Neural crest cell (in vitro differentiated cells): ENCODE measurements at places on chromosomes 16 and 17. TPM values are rescaled to one million over a fixed set of nuclear protein-coding genes. Genes with fewer than 3 reads are reported as not detected.

CCL16 gene
- total RNA-seq, result not detected in 2 replicates

MMP15 gene
- total RNA-seq, result 36.6 and 38.9 TPM in 2 replicates

DNA sequence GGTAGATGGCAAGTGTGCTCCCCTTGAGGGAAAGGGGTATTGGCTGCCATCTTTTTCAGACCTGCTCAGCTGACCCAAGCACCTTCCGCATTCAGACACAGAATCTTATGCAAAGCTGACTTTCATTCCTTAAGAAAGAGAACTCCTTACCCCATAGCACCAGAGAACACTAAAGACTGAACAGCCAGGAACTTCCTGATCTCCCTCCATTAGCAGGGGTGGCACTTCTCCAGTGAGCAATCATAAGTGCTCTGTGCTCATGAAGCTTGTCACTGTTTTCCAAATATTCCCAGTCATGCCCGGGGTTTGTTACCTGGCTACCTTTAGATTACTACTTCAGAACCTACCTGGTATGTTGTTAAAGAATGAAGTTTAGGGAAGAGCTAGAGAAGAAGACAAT is 11.9 kb downstream of the HSD17B2 start:
- no peak for DNase-seq

GRCh38 chr17:50210240-50211225 is 9.1 kb upstream of the COL1A1 start:
- peak; percentile 50 for DNase-seq

SOST gene
- not detected in 2 replicates for total RNA-seq

CSH2 gene
- not detected in 2 replicates for total RNA-seq

GRCh38 chr17:56785405-56785804 is 48.3 kb downstream of the C17orf67 start:
- DNase-seq, result no peak

- no peak for DNase-seq
These were observed 12.2 kb upstream of the CCL5 start for GRCh38 chr17:35892091-35893035.

GRCh38 chr16:10087151-10087550 is 95.1 kb downstream of the GRIN2A start:
- DNase-seq, result no peak

- DNase-seq, result no peak
These were observed 36.9 kb downstream of the PPL start for GRCh38 chr16:4900036-4900435.

DNA sequence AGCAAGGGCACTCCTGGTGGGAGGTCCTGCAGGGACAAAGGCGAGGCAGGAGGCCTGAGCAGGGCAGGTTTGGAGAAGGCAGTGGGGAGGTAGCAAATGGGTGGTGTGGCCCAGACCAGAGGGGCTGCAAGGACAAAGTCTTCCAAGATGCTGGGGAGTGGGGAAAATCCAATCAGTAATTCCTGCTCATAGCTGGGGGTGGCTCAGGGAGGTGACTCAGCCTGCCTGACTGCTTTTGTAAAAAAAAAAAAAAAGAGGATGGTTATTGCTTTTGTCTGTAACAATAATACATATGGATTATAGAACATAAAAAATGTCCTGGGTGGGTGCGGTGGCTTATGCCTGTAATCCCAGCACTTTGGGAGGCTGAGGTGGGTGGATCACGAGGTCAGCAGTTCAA is 5.2 kb downstream of the IL34 start:
- no peak for DNase-seq

GRCh38 chr17:76710863-76711611 is at the start of gene MXRA7:
MXRA7 (minus strand) TSS chr17:76710965; CDS start chr17:76710946, 19 bp downstream.
- no peak for DNase-seq

- no peak for DNase-seq
These were observed 7.1 kb upstream of the IL32 start for GRCh38 chr16:3058139-3059030.

DYNLRB2 gene
- total RNA-seq, result not detected in 2 replicates

DNA sequence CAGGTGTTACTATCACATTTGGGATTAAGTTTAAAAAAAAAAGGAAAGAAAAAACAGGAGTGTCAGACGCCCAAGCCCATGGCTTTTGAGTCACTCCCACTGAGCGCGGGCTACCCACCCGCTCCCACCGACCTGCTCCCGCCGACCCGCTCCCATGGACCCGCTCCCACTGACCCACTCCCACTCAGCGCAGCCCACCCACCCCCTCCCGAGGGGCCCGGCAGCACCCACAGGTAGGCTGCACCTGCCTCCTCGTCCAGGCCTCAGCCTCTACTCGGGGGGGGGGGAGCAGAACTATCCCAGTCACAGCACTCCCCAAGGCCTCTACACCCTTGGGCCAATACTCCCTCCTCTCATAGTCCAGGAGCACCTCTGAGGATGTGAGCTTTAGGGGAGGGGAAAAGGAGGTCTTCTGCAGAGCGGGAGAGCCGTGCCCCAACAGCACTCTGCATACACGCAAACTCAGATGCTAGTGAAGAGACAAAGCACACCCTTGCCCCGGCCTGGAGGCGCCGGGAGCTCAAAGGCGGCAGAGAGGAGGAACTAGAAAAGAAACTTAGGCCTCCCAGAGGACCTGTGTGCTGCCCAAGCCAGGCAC is 2.9 kb downstream of the CLUH start:
- DNase-seq, result no peak

BIRC5 gene
- 123 and 134 TPM in 2 replicates for total RNA-seq

- DNase-seq, result no peak
These were observed 109.2 kb upstream of the FOXF1 start for GRCh38 chr16:86401126-86401525.

DNA sequence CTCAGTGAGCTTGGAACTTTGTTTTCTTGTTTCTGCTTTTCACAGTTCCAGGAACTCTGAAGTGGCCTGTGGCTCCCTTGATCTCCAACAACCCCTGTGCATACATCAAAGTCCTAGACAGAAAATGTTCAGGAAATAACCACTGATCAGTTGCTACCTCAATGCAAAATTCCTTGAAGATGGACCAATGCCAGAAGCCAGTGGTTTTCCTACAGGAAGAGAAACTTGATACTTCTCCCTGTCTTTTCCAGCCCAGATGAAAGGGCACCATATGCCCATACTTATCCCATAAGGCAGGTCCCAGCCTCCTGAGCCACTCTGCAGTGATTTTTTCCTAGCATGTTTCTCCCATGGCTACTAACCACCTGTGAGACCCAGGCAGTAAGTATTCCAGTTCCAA is 12.3 kb upstream of the CDRT4 start:
- no peak for DNase-seq

- DNase-seq, result no peak
These were observed 146.4 kb downstream of the SNX11 start for GRCh38 chr17:48253975-48254374.

MT1A gene
- not detected in 2 replicates for total RNA-seq

GRCh38 chr16:29156511-29156910 is 171.7 kb downstream of the LAT start:
- DNase-seq, result no peak

- no peak for DNase-seq
These were observed 20.1 kb upstream of the CPHXL start for GRCh38 chr16:75746359-75746758.

KRTAP9-6 gene
- not detected in 2 replicates for total RNA-seq

DNA sequence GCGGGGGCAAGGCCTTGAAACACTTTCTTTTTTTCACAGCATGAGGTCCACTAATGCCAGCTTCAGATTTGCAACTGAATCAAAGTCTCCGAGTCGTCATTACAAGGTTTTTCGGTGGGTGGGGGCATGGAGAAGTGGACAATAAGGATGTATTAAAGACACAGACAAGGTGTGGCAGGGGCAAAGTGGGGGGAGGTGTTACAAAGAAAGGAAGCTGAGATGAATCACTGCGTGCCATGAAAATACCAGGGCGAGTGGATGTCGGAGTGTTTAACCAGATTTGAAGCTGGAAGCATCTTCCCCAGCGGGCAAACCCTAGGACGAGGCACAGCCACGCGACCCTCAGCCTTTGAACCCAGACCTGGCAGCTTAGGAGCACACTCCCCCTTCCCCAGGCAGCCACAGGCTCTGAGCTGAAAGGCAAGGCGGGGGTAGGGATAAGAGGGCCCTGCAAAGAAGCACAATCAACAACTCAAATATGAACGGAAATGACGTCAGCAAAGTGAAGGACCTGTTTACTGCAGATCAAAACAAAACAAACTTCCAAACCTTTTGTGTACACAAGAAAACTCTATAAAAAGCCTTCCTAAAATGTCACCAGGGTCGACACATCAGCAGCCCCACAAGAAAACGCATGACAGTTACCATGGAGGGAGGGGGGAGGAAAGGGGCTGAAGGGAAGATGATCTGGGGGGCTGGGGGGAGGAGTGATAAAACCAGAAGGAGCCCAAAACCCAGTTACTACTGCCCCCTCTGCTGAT is 5.6 kb upstream of the ZFHX3 start:
- no peak for DNase-seq

DNAH17 gene
- 0.09 TPM in 1 of 2 replicates, not detected in the other for total RNA-seq

RAB26 gene
- total RNA-seq, result 0.64 and 0.98 TPM in 2 replicates

- no peak for DNase-seq
These were observed 732.5 kb downstream of the KCNJ2 start for GRCh38 chr17:70901870-70902269.

GRCh38 chr16:68499006-68499405 is 40.1 kb upstream of the ZFP90 start:
- no peak for DNase-seq
